ENCODE measurements at places on chromosomes 4 and X.

DNA sequence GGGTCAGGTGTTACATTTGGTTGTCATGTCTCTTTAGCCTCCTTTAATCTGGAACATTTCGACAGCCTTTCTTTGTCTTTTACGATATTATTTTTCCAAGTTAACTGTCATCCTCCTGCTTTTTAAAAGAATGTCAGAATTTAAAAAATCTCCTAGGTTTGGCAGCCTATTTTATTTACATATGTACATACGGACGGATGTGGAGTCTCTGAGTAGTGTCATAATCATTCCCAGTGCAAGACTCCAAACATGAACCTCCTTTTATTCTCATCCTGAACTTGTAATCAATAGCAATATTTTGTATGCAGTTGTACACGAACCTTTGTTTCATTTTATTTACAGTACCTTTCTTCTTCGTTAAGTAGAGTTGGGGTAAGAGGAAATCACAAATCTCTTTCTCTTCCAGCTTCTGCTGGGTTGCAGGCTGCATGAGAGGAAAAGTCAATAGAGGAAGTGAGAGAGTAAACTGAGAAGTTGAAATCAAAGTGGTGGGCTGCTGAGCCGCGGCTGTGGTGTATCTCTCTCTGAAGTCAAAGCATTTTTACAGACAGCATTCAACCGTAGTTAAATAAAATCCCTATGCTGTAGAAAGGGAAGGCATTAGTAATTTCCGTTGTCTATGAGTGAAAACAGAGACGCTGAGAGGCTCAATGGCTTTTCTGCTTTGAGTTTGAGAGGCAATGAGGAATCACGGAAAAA lies 53.9 kb upstream of the RPS6KA3 start:
- DNase-seq, result no peak

DNA sequence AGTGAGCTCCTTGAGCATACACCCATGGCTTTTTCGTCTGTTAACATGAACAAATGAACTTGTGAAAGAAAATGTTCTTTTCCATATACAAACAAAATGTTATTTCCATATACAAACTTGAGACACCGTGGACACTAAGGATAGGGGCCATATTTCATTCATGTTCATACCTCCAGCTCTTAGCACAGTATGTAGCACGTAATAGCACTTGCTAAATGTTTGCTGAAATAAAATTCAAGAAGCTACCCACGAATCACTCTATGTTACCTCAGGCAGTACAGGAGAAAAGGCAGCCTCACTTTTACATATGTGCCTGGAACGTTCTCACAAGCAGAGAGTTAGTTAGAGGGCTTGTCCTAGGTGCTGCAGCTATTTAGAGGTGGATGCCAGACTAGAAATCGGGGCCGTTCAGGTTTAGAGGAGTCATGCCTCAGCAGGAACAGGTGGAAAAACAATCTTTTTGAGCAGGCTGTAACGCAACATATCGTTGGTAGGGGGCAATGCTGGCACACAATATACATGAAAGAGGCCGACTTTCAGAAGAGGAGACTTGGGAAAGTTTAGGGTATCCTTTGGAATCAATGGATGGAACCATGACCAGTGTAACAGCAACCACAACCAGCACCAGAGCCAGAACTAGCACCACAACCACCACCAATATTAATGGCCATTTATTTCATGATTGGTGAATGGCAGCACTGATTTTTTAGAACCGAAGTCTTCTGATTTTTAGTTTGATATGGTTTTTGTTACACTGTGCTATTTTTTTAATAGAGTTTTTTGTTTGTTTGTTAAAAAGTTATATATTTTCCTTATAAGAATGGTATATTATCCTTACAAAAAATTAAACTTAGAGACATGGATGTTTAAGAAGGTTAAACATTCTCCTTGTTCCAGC lies 14.8 kb upstream of the PAQR3 start:
- DNase-seq, result no peak

- no peak for DNase-seq
Measured at GRCh38 chrX:19704132-19704531, 183.3 kb downstream of the SH3KBP1 start.

DNA sequence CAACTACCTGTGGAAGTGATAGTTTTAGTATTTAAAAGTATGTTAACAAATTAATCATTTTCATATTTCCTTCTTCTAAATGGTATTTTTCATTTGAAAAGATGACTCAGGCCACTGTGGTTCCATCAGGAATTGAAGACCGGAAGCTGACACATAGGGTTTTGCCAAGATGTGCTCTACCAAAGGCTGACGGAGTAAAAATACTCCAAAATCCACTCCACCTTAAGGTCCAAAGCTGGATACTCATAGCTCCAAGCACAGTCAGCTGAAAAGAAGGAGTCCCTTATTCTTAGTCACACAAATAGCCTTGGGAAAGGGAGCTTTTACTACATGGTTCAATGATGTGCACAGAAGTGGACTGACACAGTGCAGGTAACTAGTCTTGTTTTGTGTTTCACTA lies 472.0 kb downstream of the ARAP2 start:
- DNase-seq, result no peak

DNA sequence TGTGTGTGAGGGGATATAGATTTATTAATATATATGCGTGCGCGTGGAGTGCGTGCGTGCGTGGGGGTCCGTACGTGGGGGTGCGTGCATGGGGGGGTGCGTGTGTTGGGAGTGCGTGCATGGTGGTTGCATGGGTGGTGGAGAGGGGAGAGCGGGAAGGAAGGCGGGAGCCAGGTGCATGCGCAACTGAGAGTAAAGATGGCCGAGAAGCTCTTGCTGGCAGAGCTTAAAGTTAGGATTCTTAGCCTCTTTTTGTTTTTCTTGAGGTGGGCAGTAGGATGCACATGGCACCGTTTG lies 45.8 kb downstream of the TEX13B start:
- no peak for DNase-seq

DNA sequence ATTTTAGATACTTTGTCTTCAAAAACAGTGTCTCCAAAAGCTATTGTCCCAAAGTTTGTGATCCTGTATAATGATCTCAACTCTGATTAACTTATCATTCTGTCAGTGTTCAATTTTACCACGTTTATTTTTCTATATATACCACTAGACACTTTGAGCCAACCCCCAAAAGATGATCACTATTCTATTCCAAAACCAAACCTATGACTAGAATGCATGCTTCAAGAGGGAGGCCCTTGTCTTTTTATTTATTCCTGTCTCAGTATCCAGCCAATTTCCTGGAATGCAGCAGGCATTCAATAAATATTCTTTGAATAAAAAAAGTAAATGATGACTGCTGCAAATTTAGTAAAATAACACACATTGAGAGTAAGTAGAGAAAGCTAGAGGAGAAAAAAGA lies 275.6 kb downstream of the LDB2 start:
- no peak for DNase-seq

DNA sequence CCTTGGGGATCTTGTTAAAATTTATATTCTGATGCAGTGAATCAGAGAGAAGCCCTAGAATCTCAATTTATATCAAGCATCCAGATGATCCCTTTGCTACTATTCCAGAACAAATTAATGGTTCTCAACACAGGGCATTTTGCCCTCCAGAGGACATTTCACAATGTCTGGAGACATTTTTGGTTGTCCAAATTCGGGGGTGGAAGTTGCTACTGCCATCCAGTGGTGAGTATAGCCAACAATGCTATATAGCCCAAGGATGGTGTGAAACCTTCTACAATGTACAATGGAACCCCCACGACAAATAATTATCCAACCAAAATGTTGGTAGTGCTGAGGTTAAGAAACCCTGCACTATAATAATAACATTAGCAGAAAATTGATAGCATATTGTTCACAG lies 2440.0 kb downstream of the PCDH7 start:
- DNase-seq, result no peak

DNA sequence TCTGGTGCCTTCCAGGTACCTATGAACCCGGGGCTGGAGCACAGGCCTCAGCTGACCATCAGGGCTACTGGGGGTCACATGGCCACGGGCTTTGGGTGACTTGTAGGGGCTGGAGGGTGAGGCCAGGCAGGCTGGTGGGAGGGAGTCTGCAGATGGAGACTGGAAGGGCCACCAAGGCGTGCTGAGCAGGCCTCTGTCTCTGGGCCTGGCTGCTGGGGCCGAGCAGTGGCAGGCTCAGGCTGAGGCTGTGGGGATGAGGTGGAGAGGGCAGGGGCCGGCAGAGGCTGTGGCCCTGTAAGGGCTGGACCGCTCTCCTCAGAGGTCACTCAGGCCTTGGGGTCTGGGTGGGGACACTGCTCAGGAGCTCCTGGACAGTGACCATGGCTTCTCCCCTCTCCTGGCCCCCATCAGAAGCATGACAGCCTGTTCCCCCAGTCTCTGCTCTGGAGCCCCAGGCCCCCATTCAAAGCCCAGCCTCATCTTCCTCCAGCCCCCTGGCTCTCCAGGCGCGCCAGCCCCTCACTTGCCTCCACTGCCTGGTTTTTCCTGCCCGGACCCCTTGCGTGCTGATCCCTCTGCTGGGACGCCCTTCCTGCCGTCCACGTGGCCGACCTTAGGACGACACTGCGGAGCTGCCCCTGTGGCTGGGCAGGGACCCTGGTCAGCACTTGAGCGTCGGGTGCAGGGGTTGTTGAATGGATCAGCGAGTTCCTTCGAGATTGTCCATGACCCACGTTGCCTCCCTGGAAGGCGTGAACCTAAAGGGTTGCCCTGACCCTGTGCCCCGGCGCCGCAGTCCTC lies 11.1 kb upstream of the NAT8L start:
- no peak for DNase-seq

DNA sequence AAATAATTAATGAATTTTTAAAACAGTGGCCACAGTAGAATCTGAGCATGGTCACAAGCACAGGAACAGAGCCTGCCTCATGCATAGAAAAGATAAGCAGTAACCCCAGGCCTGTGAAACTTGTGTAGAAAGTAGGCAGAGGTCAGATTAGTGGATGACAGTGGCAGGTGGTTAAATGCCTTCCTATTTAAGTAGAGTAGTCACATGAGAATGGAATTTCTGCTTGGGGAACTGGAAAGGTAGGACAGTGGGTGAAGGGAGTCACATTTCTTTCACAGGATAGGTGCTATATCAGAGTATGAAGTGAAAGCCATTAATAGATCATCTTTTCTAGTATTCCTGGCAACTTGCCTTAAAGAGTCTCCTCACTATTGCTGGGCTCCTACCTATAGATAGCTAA lies 34.9 kb upstream of the ASB12 start:
- DNase-seq, result no peak

Measured in activated CD8-positive, alpha-beta memory T cell treated with anti-CD3 and anti-CD28 coated beads for 4 hours (primary cell).